Effector memory CD8-positive, alpha-beta T cell (primary cell): ENCODE measurements at places on chromosomes 7 and 10.

- no peak overlapping the region for H3K27ac ChIP-seq
- peaks cover 16% of the 10 kb centered on the region for H3K4me1 ChIP-seq
- no peak overlapping the region for H3K4me3 ChIP-seq
- DNase-seq = peak; percentile 71
- H3K27me3 ChIP-seq = peaks cover 69% of the 10 kb centered on the region
These were observed 12.1 kb downstream of the PDZD7 start for GRCh38 chr10:101018600-101019439.

- peaks cover 11% of the 10 kb centered on the region for H3K36me3 ChIP-seq
- H3K4me3 ChIP-seq = no peak overlapping the region
- no peaks in the 10 kb centered on the region for H3K27me3 ChIP-seq
- H3K27ac ChIP-seq = no peak overlapping the region
- H3K4me1 ChIP-seq = no peaks in the 10 kb centered on the region
These were observed 123.2 kb downstream of the ANK3 start for GRCh38 chr10:60266513-60266912.

GRCh38 chr10:48472501-48473069 lies 132.3 kb downstream of the ARHGAP22 start:
- no peak overlapping the region for H3K4me3 ChIP-seq
- no peaks in the 10 kb centered on the region for H3K27me3 ChIP-seq
- no peak overlapping the region for H3K27ac ChIP-seq
- H3K4me1 ChIP-seq = no peaks in the 10 kb centered on the region
- H3K36me3 ChIP-seq = no peaks in the 10 kb centered on the region
- DNase-seq = no peak

GRCh38 chr7:135147341-135147898 lies 452 bp upstream of the TMEM140 start:
- peaks cover 41% of the 10 kb centered on the region for H3K4me1 ChIP-seq
- peak overlapping the region; percentile 78 for H3K4me3 ChIP-seq
- peaks cover 20% of the 10 kb centered on the region for H3K36me3 ChIP-seq
- no peak for DNase-seq
- no peaks in the 10 kb centered on the region for H3K27me3 ChIP-seq

- no peak overlapping the region for H3K4me3 ChIP-seq
- peaks cover 36% of the 10 kb centered on the region for H3K36me3 ChIP-seq
- no peak overlapping the region for H3K27ac ChIP-seq
- peaks cover 60% of the 10 kb centered on the region for H3K4me1 ChIP-seq
These were observed 57.8 kb downstream of the CARD11 start for GRCh38 chr7:2985866-2986265.

- no peak overlapping the region for H3K27ac ChIP-seq
- no peak overlapping the region for H3K4me3 ChIP-seq
- DNase-seq = no peak
- H3K4me1 ChIP-seq = peaks cover 6% of the 10 kb centered on the region
- H3K27me3 ChIP-seq = no peaks in the 10 kb centered on the region
These were observed 258.7 kb downstream of the CCDC3 start for GRCh38 chr10:12742771-12743170.

DNA sequence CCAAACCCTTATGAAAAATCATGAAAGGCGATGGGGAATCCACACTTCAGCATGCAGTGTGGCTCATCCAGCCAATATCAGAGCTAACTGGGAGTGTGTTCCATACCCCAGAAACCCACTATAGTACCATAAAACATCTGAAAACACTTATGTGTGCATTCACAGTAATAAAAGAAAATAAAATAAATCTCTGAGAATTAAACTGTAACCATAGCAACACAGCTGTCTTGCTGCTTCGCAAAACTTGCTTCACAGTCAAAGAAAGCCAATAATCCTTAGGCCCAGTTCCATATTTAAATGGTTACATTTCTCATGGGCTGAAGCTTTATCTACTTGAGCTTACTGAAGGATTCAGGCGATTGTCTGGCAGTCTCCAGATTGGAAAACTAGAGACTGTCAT lies 19.9 kb upstream of the POLR1F start:
- H3K36me3 ChIP-seq = no peaks in the 10 kb centered on the region
- no peak for DNase-seq
- H3K4me3 ChIP-seq = no peak overlapping the region
- peaks cover 15% of the 10 kb centered on the region for H3K27me3 ChIP-seq

DNA sequence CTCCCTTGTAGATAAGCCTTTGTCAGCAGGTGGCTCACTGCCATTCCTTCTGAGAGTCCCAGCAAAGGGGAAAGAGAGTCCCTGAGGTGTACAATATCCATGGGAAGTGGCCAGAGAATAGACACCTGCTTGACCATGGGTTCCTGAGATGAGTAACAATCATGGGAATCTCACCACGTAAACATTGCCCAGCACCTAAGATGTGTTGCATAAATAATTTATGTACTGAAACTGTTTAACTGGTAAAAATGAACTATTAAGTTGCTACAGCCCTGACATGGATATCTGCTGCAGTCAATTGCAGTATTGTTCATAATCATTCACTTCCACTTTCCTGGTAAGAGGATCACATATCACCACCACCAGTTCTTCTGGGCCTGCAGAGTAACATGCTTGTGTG lies 123.8 kb upstream of the INHBA start:
- no peak overlapping the region for H3K4me3 ChIP-seq
- no peaks in the 10 kb centered on the region for H3K36me3 ChIP-seq
- H3K27me3 ChIP-seq = peaks cover 9% of the 10 kb centered on the region
- no peak overlapping the region for H3K27ac ChIP-seq

- no peaks in the 10 kb centered on the region for H3K27me3 ChIP-seq
- peak; percentile 18 for DNase-seq
- peak overlapping the region; percentile 77 for H3K4me3 ChIP-seq
- H3K27ac ChIP-seq = peak overlapping the region; percentile 87
These were observed 35.5 kb downstream of the VOPP1 start for GRCh38 chr7:55536619-55537457.

DNA sequence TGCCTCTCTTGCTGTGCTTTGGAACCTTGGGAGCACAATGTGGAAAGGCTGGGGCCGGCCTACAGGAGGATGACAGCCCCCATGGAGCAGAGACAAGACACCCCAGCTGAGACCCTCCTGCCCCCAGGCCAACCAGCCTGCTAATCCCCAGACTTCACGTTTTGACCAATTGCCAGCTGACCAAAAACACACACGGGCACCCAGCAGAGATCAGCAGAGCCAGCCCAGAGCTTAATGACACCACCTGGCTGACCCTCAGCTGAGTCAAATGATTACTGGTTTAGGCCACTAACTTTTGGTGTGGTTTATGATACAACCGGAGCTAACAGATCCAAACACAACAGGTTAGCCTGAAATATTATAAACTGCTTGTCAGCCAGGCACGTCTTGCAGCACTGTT lies 111.2 kb upstream of the KIF5B start:
- no peaks in the 10 kb centered on the region for H3K36me3 ChIP-seq
- no peak overlapping the region for H3K4me3 ChIP-seq
- no peaks in the 10 kb centered on the region for H3K4me1 ChIP-seq
- H3K27me3 ChIP-seq = peaks cover 19% of the 10 kb centered on the region
- no peak overlapping the region for H3K27ac ChIP-seq
- DNase-seq = no peak

DNA sequence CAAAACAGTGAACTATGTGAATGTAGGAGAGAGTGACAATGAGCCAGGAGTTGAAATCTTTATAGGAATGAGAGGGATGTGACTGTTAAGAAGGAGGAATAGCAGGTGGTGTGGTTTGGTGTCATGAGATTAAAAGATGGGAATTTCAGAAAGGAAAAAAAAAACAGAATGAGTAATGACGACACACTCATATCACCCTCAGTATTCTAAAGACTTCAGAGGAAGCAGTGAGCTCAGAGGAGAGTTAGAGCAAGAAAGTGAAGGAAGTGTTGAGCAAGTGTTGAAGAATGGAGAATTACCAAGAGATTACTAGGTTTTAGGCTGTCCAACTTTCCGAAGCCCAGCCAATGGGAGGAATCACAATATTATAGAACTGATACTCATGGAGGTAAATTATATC lies 220.5 kb upstream of the HGF start:
- H3K4me1 ChIP-seq = no peaks in the 10 kb centered on the region
- DNase-seq = no peak
- no peak overlapping the region for H3K4me3 ChIP-seq
- H3K36me3 ChIP-seq = no peaks in the 10 kb centered on the region
- no peaks in the 10 kb centered on the region for H3K27me3 ChIP-seq

GRCh38 chr10:61877887-61878739 lies 23.4 kb upstream of the ARID5B start:
- peaks cover 8% of the 10 kb centered on the region for H3K4me1 ChIP-seq
- DNase-seq = no peak
- peaks cover 26% of the 10 kb centered on the region for H3K27me3 ChIP-seq
- H3K27ac ChIP-seq = no peak overlapping the region
- H3K4me3 ChIP-seq = no peak overlapping the region

DNA sequence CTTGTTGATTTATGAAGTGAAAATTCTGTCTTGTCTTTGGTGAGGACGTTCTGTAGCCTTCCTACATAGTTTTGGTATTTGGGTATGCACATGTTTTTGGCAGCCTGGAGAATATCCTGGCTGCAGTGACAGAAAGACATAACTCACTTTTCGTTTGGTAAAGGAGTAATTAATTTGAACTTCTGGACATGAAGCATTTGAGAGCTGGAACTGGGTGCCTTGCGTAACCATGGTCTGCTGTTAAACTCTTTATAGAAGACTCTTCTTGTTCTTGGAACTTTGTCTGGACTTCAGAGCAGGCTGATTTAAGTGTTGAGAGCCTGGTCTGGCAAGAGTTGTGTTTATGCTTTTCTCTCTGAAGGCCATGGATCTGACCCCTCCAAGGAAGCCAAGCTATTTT lies 231.3 kb downstream of the LRMDA start:
- H3K27ac ChIP-seq = no peak overlapping the region
- no peaks in the 10 kb centered on the region for H3K36me3 ChIP-seq
- no peaks in the 10 kb centered on the region for H3K27me3 ChIP-seq
- H3K4me1 ChIP-seq = no peaks in the 10 kb centered on the region
- H3K4me3 ChIP-seq = no peak overlapping the region

DNA sequence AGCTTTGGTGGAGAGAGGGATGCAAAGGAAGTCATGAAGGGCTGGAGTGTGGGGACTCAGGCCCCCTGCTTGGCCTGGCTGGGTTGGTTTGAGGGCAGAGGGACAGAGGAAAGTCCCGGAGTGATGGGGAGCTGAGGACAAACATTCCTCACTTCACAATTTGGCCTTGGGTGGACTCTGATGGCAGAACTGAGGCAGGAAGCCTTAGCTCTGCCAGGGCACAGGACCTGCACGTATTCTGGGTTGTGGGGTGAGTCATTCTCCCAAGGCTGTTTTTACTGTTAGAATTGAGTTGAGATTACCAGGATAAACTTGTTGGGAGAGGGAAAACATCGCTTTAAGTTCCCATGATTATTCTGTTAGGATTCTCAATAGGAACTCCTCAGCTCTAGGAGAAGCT lies 2.6 kb downstream of the GOLGA7B start:
- H3K4me3 ChIP-seq = peak overlapping the region; percentile 88
- no peaks in the 10 kb centered on the region for H3K27me3 ChIP-seq
- H3K4me1 ChIP-seq = peaks cover 39% of the 10 kb centered on the region
- H3K27ac ChIP-seq = peak overlapping the region; percentile 87
- DNase-seq = no peak

- peak; percentile 26 for DNase-seq
- peaks cover 80% of the 10 kb centered on the region for H3K4me1 ChIP-seq
- peaks cover 6% of the 10 kb centered on the region for H3K36me3 ChIP-seq
- peak overlapping the region; percentile 61 for H3K4me3 ChIP-seq
These were observed 66.1 kb upstream of the AOAH start for GRCh38 chr7:36790311-36790787.

GRCh38 chr10:69073026-69073425 lies 14.9 kb upstream of the SRGN start:
- no peaks in the 10 kb centered on the region for H3K27me3 ChIP-seq
- no peak overlapping the region for H3K4me3 ChIP-seq
- no peaks in the 10 kb centered on the region for H3K36me3 ChIP-seq
- no peak overlapping the region for H3K27ac ChIP-seq

DNA sequence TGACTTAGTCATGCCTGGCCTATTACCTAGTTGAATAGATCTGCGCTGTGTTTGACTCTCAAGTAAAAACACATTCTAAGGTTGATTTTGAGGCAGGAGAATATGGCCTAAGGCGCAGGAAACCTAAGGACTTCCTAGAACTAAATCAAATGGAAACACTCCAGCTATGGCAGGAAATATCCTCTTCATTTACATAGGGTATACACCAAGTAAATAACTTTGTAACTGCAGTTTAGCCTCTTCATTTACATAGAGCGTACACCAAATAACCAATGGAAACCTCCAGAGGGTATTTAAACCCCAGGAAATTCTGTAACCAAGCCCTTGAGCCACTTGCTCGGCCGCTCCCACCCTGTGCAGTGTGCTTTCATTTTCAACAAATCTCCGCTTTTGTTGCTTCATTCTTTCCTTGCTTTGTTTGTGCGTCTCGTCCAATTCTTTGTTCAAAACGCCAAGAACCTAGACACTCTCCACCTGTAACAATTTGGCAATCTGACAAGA lies 35.6 kb upstream of the XRCC2 start:
- no peak overlapping the region for H3K4me3 ChIP-seq
- peaks cover 4% of the 10 kb centered on the region for H3K4me1 ChIP-seq
- H3K36me3 ChIP-seq = peaks cover 4% of the 10 kb centered on the region
- DNase-seq = no peak

DNA sequence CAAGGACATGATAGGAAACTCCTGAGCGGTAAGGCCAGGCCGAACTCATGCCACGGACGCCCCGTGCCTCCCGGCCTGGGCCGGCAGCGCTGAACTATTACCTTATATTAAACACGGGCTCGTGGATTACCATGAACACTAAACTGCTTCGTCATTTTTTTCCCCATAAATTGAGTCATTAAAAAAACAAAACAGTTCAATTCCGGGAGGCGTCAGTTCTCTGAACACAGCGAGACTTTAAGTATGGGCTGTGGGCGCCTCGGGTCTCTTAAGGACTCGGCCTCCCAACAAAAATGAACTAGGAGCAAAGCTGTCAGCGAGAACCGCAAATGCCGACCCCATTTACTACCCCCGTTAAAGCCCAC lies 519 bp downstream of the PITRM1 start:
- H3K27ac ChIP-seq = peak overlapping the region; percentile 44
- H3K27me3 ChIP-seq = no peaks in the 10 kb centered on the region
- H3K4me3 ChIP-seq = peak overlapping the region; percentile 75
- peaks cover 23% of the 10 kb centered on the region for H3K36me3 ChIP-seq
- DNase-seq = no peak

- peaks cover 17% of the 10 kb centered on the region for H3K36me3 ChIP-seq
- no peak overlapping the region for H3K4me3 ChIP-seq
- no peak for DNase-seq
- H3K27ac ChIP-seq = no peak overlapping the region
These were observed 2.1 kb upstream of the SAMD9L start for GRCh38 chr7:93150200-93150835.
